ENCODE measurements at places on chromosomes 1 and 21.

- no peak for DNase-seq
Measured at GRCh38 chr1:214420833-214421232, 130.6 kb downstream of the PTPN14 start.

GRCh38 chr21:35236090-35236489 is 187.0 kb upstream of the RUNX1 start:
- no peak for DNase-seq

DNA sequence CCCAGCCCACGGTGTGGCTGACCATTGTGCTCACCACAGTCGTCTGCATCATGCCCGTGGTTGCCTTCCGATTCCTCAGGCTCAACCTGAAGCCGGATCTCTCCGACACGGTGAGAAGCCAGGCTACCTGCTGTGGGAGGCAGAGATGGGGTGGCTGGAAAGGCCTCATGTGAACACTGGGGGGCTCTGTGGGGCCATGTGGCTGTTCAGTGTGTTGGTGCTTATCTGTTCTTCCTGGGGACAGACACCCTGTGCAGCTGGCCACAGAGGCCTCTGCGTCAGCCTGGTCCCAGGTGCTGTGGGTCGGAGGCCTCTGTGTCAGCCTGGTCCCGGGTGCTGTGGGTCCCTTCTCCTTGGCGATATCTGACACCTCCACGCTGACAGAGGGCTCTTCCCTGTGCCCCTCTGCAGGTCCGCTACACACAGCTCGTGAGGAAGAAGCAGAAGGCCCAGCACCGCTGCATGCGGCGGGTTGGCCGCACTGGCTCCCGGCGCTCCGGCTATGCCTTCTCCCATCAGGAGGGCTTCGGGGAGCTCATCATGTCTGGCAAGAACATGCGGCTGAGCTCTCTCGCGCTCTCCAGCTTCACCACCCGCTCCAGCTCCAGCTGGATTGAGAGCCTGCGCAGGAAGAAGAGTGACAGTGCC is 23.2 kb downstream of the ATP8B2 start:
- no peak for DNase-seq

DNA sequence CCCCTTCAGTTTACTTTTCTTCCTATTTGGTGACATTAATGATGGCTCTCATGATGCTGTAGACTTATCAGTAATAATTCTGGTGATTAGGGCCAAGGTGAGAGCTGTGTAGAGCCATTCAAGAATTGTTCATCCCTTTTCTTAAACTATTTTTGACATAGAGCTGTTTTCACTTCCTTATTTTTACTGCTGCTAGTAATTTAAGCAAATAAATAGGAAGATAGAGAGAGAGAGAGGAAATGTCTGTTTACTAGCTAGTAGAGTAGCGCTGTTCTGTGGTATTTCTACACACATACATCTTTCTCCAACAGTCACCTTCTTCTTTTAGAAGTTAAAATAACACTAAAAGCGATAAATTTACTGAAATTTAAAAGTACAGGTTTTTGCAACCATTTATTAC is 678.0 kb upstream of the ZP4 start:
- no peak for DNase-seq

GRCh38 chr1:21077085-21077484 is 99.6 kb downstream of the EIF4G3 start:
- no peak for DNase-seq

- no peak for DNase-seq
Measured at GRCh38 chr1:19433719-19433998, 51.7 kb downstream of the CAPZB start.

GRCh38 chr1:12620488-12620865 is 2.5 kb upstream of the DHRS3 start:
- DNase-seq, result no peak

All from right forelimb (tissue), 1 donor.